NCI-H2029 (cell line): ENCODE measurements at places on chromosomes 4 and X.

- DNase-seq: no peak
Measured at GRCh38 chr4:94477227-94477626, 25.5 kb downstream of the PDLIM5 start.

DNA sequence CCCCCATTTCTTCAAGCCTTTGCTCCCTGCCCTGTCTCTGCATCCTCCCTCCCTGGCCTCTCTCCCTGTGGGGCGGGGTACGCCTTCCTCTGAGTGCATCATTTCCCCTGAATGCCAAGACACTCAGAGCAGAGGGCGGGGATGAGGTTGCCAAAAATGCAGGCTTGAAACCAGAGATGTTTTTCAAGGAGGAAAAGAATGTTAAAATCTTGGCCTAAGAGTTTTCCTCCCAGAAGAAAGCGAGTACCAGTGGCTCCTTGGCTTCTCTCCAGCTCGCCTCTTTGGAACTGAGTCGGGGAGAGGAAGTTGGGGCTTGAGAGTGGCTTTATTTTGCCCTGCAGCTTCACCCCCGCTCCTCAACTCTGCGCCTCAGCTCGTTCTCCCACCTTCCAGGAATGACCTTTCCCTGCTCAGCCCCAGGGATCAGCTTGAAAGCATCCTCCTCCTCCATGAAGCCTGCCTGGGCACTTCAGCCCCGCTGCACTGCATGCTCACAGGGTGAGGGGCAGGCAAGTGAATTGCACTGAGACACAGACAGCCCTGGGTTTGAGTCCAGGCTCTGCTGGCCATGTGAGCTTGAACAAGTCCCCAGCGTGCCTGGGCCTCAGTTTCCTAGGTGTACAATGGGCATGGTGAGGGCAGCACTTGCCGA is 57.5 kb upstream of the SORCS2 start:
- DNase-seq: no peak

- no peak for DNase-seq
Measured at GRCh38 chr4:1266881-1267763, 18.2 kb upstream of the CTBP1 start.

- peak; percentile 20 for DNase-seq
Measured at GRCh38 chr4:7261087-7261486, 68.7 kb downstream of the SORCS2 start.

DNA sequence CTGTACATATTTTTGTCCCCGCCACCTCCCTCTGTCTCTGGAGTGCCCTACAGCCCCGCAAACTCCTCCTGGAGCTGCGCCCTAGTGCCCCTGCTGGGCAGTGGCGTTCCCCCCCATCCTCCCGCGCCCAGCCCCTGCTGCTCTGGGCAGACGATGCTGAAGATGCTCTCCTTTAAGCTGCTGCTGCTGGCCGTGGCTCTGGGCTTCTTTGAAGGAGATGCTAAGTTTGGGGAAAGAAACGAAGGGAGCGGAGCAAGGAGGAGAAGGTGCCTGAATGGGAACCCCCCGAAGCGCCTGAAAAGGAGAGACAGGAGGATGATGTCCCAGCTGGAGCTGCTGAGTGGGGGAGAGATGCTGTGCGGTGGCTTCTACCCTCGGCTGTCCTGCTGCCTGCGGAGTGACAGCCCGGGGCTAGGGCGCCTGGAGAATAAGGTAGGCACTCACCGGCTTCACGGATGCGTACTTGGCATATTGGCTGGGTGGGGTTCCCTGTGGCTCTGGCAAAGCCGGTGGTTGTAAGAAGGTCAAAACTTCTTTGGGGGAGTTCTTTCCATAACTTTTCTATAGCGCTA is 653 bp downstream of the HHIP start:
- DNase-seq: no peak

DNA sequence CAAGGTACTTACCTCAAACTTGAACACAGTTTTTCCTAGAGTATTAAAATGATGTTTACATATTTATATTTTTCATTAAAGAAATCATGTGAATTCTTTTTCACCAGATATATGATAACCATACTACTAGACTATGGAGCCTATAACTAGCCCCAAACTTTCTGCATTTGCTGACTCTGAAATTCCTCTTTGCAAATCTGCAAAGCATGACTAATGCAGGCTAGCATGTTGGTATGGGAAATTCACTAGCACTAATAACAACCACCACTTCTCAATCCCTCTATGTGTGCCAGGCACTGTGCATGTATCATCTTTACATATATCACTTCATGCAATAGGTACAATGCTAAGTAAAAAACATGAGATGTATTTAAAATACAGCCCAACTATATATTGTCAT is 51.1 kb downstream of the SLC10A7 start:
- no peak for DNase-seq

DNA sequence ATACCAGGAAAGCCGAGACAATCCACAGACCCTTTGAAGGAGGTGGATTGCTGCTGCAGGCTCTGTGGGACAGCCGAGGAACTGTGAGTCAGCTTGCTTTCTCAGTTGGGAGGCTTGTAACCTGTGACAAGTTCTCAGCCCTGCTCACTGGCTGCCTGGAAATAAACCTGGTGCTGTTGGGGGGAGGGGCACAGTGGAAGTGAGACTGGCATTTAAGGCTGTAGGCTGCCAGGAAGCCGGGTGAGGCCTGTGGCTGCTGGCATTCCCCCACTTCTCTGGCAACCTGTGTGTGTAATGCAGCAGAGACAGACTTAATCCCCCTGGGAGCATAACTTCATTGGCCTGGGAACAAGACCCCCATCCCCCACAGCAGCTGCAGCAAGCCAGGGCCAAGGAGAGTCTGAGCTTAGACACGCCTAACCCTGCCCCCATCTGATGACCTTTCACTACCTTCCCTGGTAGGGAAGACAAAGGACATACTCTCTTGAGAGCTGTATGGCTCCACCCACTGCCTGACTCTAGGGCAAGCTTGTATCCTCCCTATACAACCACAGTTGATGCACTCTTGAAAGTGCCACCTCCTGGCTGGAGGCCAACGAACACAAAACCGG is 64.1 kb downstream of the ALPK1 start:
- peak; percentile 1 for DNase-seq

DNA sequence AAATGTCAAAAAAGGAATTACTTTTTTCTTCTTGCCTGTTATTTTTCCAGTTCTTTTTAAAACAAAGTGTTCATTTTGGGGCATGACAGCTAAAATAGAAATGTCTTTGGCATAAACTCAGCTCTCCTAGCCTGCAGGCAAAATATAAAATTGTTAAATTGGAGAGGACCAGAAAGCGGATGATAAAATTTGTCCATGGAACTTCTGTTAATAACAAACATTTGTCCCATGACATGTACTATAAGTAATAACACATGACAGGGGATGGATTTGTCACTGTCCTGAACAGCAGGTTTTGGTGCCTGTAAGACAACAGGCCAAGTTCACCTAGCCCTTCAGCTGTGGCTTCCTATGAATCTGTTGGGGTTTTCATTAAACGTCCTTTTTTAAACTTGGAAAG is 184.0 kb upstream of the TTC29 start:
- DNase-seq: no peak

DNA sequence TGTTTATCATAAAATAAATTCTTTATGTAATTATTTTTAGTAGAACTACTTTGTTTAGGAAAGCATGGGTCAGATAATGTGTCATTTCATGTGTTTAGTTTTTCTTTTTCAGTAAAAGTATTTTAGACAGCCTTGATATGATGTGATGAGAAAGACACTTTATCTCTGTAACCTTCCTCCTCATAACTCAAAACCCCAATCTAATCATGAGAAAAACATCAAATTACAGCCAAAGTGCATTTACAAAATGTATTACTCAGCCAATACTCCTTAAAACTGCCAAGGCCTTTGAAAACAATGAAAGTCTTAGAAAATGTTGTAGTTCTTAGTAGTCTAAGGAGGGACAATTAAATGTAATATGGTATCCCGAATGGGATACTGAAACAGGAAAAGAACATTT is 144.9 kb downstream of the GPM6A start:
- DNase-seq: no peak

DNA sequence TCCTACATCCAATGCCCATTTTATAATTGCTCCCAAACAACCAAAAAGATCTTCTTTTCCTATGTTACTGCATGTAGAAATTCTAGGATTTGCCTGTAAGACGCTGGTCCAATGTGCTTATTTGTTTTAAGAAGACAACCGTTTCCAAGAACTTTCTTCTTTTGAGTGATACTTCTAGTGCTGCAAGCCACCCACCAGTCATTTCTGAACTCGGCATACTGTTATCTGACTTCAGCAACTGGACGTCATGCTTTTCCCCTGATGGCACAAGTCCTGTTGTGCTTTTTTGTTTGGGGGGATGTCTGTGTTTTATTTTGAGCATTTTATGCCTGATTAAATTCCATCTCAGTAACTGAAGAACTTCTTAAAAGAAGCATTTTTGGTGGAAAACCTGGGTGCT is 16.0 kb upstream of the RAP1GDS1 start:
- DNase-seq: no peak

DNA sequence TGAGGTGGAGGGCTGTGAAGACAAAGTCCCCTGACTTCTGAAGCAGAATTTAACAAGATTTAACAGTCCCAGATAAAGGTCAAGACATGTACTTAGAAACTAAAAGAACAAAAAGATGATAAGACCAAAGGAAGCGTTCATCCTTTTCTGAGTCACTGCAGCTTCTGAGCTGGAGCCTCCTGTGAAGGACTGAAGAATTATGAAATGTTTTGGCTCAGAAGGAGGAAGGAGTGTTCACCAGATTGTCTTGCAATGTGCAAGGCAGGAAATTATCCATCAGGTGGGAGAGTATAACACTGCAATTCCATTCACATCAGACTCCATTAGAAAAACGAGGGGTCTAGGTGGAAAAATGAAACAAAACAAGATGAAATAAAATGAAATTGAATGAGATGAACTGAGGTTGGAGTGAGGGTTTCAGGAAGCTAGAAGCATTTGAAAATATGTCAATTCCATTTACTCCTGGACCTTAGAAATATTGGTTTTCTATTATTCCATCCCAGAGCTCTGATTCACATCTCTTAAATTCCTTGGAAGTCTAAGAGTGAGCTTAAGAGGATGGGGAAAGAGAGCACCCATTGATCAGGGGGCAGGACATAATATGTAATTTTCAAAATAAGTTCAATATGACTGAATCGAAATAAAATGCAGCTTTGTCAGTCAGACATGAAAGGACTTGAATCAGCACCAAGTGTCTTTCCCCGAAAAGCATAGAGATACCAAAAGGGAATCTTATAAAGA is 186.1 kb upstream of the LNX1 start:
- no peak for DNase-seq

GRCh38 chrX:104376937-104377336 is 122.2 kb upstream of the ESX1 start:
- DNase-seq: no peak

DNA sequence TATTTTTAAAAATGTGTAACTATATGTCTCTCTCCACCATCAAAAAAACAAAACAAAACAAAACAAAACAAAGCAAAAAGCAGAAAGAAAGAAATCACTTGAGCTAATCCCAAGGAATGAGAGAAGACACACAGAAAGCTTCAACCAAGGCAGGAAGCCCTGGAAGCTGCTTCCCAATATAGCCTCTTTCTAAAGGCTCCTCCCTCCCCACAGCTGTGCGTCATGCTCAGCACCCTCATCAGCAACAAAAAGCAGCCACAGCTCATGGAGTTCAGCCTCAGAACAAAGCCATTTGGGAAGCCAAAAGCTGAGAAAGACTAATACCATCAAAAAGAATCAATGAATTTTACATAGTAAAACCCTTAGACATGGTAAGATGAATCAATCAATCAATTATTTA is 501.6 kb upstream of the SMIM31 start:
- no peak for DNase-seq

GRCh38 chrX:12446342-12447075 is 308.2 kb downstream of the FRMPD4 start:
- no peak for DNase-seq

DNA sequence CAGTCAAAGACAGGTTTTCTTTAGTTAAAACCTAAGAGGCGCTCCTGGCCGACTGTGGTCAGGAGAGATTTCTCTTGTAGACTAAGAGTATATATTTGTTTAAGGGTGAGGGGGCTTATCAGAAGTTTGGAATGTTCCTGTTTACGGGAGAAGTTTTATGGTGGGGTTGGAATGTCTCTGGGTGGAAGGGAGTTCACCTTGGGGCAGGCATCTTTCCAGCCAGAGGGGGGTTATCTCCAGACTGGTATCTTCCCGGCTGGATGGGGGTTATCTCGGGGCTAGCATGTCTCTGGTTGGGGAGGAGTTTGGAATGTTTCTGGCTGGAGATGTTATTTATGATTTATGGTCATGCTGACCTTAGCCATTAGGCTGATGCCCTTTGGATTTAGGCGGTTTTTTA is 116.0 kb downstream of the COX7B2 start:
- DNase-seq: no peak

GRCh38 chrX:14497184-14497666 is 32.1 kb upstream of the GLRA2 start:
- DNase-seq: no peak

- DNase-seq: no peak
Measured at GRCh38 chrX:39796856-39797255, 300.9 kb downstream of the BCOR start.

DNA sequence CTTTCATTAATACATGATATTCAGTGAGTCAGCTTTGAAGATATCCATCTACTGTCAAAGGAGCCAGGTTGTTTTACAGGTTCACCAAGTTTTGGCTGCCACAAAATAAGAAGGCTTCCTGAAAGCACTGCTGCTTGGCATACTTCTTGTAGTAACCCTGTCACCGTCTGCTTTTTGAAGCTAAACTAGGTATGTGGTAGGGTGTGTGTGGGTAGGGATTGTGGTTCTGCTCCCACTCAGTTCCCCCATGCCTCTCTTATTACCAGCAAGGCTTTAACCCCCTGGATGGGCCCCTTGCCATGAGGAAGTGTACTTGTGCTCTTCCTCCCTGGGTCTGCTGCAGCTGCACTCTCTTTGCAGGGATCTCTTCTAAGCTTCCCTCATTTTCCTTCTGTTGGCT is 191.2 kb downstream of the BANK1 start:
- DNase-seq: no peak

GRCh38 chr4:2436301-2436700 is 17.5 kb downstream of the CFAP99 start:
- no peak for DNase-seq
